ENCODE measurements at places on chromosomes 13 and 19.

DNA sequence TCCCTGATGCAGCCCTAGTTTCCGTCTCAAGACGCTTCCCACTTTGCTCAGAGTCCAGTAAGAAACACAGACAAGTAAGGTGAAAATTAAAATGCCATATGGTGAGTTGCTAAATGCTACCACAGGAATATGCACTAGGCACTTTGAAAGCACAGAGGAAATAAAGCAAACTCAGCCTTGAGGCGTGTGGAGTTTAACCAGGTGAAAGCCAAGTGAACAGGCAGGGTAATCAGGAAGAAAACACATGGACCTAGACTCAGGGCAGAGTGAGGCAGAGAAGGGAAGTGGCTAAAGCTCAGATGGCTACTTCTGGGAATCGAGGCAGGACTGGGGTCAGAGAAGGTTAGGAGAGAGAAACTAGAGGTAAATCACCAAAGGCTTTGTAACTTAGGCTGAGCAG is 5.4 kb upstream of the UBL3 start:
- no peak for DNase-seq

DNA sequence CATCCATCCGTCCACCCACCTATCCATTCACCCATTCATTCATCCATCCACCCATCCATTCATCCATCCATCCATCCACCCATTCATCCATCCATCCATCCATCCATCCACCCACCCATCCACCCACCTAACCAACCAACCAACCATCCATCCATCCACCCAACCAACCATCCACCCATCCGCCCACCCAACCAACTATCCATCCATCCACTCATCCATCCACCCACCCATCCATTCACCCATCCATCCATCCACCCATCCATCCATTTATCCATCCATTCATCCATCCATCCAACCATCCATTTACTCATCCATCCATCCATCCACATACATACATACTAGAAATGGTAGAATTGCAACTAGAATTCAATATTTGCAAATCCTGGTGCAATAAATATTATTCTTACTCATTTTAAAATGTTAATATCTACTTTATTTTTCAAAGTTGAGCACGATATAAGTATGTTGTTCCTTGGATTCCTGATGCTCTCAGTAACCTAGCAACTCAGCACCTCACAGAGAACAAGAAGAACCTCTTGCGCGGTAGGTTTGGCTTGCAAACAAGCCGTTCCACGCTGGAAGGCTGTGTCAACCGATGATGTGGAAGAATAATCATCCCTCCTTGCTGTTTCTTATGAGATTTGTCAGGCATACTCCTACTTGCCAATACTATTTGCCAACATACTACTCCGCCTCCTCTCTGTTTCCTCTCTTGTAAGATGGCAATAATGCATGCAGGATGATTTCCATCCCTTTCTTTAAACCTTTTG is 111.7 kb downstream of the GNG7 start:
- no peak for DNase-seq

DNA sequence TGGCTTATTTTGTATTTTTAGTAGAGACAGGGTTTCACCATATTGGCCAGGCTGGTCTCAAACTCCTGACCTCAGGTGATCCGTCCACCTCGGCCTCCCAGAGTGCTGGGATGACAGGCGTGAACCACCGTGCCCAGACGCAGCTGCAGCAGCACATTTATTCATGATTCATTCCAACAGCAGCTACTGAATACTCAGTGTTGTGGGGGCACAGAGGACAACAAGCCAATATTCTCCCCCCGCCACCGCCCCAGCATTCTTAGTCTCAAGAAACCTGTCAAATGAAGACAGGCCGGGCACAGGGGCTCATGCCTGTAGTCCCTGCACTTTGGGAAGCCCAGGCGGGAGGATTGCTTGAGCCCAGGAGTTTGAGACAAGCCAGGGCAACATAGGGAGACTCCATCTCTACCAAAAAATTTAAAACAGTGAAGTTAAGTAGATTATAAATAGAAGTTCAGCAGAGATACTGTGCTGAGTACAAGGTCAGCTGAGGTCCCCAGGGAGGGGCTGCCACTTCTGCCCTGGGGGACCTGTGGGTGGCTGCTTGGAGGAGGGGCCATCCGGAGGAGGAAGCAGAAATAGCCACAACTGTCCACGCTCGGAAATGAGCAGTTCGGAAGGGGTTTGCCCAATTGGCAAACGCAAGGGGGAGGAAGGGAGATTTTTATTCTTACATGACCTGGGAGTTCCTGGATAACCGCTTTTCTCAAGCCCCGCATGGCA is 4.3 kb downstream of the DOT1L start:
- DNase-seq = no peak

GRCh38 chr13:37448153-37448552 is 150.4 kb downstream of the POSTN start:
- DNase-seq = no peak

DNA sequence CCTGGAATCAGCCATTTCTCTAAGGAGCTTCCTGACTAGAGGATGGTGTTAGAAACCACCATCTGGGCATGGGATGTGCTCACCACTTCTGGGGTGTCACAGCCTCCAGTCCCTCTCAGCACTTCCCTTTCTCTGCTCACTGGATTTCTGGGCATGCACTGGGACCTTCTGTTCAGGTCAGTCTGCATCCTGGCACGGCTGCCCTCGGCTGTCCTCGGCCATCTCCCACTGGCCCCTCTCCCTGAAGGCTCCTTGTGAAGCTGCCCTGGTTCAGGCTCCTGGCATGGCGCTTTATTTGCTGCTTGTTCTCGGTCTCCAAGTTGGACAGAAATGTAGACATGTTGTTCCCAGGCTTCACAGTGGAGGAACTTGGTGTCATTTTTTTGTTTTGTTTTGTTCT is 60.0 kb downstream of the TEX29 start:
- DNase-seq = no peak

GRCh38 chr13:111491659-111492058 is 171.2 kb downstream of the TEX29 start:
- DNase-seq = no peak

DNA sequence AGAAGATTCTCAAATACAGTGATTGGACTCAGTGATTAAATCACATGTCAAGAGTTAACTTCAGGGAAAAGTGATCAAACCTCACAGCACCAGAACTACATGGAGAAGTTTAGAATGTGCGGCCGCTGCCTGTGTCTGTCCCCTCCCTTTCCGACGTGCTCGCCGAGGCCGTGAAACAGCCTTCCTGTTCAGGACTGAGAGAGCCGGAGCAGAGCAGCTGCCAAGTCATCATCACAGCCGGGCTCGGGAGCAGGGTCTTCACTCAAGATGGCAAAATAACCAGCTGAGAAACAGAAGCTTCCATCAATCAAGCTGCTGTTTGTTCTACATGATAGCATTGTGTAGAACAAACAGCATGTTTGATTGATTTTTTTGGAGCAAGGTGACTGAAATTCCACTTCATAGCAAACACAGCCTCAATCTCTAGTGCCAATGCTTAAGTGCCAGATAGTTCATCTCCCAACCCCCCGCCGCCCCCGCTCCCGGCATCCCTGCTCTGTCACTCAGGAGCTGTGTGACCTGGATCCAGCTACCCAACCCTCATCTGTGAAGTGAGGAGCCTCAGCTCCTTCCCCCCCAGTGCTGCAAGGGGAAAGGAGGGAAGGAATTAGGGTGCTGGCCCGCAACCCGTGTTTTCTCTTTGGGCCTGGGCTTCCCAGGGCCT is 70.6 kb downstream of the HSPH1 start:
- no peak for DNase-seq

DNA sequence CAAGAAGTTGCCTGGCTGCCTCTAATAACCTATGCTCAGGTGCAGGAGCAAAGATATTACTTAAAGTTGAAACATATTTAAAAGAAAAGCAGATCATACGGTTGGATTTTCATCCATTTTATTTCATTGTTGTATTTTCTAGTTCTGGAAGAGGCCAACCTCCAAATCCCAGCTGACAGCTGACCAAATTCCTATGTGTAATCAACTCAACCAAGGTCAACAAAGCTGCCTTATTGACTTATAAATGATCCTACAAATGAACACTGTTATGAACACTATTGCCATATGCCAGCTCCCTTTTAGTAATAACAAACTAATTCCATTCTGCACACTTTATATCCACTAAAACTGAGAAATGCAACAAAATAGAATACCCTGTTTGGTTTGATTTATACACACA is 1537.4 kb downstream of the SLITRK1 start:
- no peak for DNase-seq

GRCh38 chr19:11239377-11240000 is at the start of gene ANGPTL8:
ANGPTL8 (plus strand) TSS chr19:11239619; CDS start chr19:11239638, 19 bp downstream.
- no peak for DNase-seq

DNA sequence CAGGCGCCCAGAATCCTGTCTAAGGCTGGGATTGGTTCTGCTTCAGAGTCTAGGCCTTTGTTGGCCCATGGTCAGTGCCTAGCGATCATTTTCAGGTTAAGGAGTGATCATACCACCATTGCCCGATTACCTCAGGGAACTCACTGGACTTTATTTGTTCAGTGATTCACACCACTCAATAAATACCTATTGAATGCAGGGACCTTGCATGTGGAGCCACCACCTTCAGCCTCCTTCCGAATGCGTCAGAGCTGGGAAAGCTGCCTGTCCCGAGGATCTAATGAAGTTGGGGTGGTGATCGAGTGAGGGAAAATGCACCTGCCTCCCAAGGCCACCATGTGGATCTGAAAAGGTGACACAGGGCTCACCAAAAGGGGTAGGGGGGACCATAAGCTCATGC is 40.0 kb upstream of the POU2F2 start:
- DNase-seq = no peak

GRCh38 chr13:35993686-35994085 is 137.5 kb downstream of the DCLK1 start:
- DNase-seq = no peak

GRCh38 chr13:111216166-111216960 is 101.3 kb downstream of the ARHGEF7 start:
- DNase-seq = no peak

- DNase-seq = no peak
Measured at GRCh38 chr19:28586474-28586873, 626.5 kb downstream of the UQCRFS1 start.

DNA sequence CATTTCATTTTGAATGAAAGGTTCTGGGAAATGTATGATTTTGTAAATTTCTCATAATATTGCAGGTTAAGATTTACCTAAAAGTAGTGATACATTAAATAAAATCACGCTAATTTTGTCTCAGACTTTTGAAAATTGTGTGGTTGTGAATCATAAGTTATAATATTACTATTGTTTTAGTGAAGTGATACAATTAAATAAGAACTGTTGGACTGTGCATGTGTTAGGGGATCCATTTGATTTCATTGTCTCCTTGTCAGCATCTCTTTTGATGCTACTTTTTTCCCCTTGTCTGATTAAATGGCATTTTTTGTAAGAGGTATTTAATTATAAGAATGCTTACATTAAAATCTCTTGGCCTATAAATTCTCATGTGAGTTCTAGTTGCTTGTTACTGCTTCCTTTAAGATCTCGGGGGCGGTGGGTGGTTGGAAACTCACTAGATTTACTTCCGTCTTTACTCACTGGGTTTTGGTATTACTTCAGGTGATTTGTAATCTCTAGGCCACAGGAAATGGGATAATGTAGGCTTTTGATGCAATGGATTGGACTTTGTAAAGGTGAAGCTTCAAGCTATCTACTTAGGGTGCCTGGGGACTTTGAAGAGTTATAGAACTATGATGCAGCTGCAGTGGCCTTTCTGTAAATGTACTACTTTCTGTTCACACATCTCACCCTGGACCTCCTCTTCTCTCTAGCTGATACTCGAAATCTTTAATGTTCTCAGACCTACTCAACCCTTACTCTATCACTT is 66.5 kb downstream of the PAN3 start:
- no peak for DNase-seq

- DNase-seq = peak; percentile 10
Measured at GRCh38 chr13:110455941-110456340, 105.6 kb downstream of the RAB20 start.

DNA sequence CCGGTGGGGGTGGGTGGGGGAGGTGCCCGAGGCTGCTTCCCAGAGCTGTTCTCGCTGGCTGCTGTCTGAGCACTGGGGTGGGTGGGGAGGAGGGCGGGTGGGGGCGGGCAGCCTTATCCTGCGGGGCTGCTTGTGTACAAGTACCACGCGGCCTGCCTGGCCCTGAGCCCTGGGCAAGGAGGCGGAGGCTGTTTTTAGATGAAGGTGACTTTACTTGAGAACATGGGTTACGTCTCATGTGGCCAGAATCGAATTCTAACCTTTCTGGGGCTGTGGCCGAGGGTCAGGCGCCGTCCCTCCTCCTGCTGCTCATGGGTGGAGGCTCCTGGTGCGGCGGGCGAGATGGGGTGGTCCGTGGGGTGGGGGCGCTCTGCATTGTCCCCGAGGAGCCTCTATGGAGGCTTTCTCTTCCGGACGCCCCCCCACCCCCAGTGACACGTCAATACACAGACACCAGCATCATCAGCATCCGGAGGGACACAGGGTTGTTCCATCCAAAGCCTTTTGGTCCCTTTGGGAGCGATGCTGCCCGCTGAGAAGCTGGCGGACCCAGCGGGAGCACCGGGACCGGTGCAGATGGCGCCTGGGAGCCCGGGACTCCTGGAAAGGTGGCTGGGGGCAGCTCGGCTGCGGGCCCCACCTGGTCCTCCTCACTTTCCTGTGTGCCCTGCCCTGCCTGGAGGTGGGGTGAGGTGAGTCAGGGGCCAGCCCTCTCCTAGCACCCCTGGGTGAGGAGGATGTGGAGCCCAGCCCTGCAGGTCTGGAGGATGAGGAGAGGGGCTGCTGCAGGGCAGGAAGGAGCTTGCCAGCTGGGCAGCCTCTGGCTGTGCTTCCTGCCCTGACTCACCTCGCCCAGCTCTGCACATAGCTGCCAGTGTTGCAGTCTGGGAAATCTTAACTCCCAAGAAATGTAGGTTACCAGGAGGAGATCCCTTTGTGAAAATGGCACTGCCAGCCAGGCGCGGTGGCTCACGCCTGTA is 3.4 kb downstream of the BSG start:
- DNase-seq = no peak

- no peak for DNase-seq
Measured at GRCh38 chr13:20415694-20416107, 110.0 kb downstream of the CRYL1 start.

- no peak for DNase-seq
Measured at GRCh38 chr13:99862244-99862643, 109.3 kb downstream of the ZIC5 start.

GRCh38 chr13:75226733-75227435 is 255.1 kb downstream of the TBC1D4 start:
- no peak for DNase-seq

DNA sequence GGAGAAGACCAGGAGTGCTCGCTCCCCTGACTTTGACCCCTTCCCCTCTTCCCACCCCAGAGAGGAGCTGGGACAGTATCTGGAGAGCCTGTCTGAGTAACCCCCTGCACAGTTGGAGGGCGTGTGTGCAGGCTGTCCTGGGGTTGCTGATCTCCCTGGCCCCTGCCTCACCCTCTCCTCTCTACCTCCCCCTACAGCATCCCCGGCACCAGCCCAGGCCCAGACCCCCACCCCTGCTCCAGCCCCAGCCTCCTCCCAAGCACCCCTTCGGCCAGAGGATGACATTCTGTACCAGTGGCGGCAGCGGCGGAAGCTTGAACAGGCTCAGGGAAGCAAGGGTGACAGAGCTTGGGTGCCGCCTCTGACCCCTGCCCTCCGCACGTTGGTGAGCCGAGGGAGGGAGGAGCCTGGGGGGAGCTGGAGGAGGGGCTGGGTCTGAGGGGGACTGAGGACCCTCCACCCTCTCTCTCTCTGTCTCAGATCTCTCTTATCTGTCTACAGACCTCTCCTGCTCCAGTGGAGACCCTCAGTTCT is 8.7 kb downstream of the PROSER3 start:
- no peak for DNase-seq

Measured in activated naive CD8-positive, alpha-beta T cell treated with anti-CD3 and anti-CD28 coated beads, Interleukin-2, amount 50 U/mL, for 16 hours (primary cell).